ENCODE measurements at places on chromosomes 4 and X.
A peak's percentile ranks its signal among the peaks of the same experiment; 100 is the strongest.

- DNase-seq, result no peak
Observed at GRCh38 chr4:48639807-48640206, 140.3 kb downstream of the FRYL start.

- DNase-seq, result peak; percentile 31
Observed at GRCh38 chr4:98446499-98447375, 185.6 kb downstream of the RAP1GDS1 start.

DNA sequence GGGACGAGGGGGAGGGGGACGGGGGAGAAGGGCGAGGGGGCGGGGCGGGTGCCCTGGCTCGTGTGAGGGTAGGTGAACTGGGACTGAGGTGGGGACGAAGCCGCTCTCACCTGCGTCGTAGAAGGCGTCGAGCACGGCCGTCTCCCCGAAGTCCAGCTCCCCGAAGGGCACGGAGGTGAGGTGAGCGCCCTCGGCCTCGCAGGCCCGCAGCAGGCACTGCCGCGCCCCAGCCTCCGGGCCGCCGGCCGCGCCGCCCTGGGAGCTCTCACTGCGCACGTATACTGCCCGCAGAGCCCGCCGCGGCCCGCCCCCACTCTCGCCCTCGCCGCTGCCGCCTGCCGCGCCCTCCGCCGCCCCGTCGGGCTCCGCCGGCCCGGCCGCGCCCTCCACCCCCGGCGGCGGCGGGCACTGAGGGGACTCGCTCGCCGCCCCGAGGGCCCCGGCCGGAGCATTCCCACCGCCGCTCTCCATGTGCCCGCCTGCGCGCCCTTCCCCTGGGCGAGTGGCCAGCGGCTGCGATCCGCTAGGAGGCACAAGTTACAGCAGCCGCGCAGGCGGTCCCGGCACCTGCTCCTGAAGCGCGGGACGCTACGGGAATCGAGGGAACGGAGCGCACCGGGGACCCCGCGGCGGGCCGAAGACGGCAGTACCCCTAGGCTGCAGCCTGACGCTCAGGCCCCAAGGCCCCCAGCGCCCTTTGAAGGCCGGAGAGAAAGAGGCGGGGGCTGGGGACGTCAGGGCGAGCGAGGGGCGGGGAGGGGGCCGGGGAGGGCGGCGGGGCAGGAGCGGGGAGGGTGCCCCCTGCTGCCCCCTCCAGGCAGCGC lies at the start of gene MAP3K15:
TSS of gene MAP3K15 (minus strand) at position 718 of the 824 bp plus-strand sequence. CDS start at position 471, 247 bp downstream.
- DNase-seq, result no peak

DNA sequence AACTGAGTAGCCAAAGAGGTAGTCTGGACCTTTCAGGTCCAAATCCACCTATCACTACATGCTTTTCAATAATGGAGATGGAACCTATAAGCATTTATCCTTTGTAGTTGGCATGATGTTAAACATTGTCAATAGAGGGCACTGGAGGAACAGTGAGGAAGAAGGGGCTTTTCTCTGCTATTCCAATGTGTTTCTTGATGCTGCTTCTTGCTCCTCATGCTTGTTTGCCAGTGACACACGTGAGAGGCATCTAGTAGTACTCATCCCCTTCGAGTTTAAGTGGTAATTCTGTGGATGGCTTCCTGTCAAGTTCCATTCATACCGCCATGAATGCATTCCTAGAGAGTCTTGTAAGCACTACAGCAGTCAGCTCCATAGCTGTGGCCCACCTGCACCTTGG lies 84.0 kb downstream of the NAA11 start:
- no peak for DNase-seq

DNA sequence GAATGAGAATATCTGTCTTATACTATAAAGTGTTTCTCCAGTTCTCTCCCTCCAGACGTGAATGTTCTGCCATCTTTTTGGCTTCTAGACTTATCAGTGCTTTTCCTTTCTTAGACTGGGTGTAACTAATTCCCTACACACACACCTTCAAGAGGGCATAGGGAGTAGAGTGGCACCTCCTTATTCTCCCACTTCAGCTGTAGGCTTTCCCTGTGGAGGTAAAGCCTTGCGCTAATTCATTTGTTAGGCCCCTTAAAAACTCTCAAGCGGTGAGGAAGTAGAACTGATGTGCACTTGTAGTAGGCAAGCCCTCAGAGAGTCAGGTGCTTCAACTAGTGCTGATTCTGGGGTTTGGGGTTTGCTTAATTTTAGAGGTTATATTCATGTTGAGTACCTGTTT lies 10.0 kb downstream of the KLHL2 start:
- DNase-seq, result no peak

GRCh38 chr4:136865526-136865925 lies 666.8 kb downstream of the PCDH18 start:
- DNase-seq, result no peak

Data from activated T-helper 1 cell treated with anti-CD3 and anti-CD28 coated beads, Interleukin-2, amount 50 U/mL, for 16 hours (primary cell).